HTR-8/SVneo (cell line): ENCODE measurements at places on chromosomes 12 and 14.
A peak's percentile ranks its signal among the peaks of the same experiment; 100 is the strongest.

GRCh38 chr14:90288651-90289355 lies 32.5 kb downstream of the PSMC1 start:
- DNase-seq: no peak

DNA sequence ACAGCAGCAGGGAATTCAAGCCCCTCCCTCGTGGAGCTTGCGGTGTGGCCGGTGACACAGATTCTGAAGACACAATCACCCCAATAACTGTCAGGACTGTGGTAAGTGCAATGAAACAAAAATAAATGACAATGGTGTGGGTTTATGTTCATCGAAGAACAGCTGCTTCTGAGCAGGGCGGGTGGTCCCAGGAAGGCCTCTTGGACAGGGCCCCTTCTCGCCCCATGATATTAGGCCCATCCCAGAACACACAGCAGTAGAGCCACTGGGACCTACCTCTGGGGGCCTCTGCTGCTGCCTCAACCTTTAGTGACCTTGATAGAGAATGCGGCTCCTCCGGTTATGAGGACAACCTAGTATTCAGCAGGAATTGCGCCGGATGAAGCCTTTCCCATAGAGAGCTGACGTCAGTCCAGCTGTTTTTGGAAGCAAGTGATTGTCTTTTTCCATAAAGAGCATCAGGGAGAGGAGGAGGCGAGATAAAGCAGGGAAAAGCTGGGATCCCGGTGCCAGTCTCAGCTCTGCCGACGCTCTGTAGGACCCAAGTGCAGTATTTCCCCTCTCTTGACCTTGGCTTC lies 84.1 kb upstream of the BCL11B start:
- DNase-seq: no peak

- DNase-seq: no peak
Measured at GRCh38 chr12:121088195-121088585, 44.5 kb upstream of the P2RX7 start.

- no peak for DNase-seq
Measured at GRCh38 chr12:45886685-45887084, 103.7 kb downstream of the SCAF11 start.

GRCh38 chr12:47797441-47797840 lies 22.3 kb downstream of the HDAC7 start:
- no peak for DNase-seq

DNA sequence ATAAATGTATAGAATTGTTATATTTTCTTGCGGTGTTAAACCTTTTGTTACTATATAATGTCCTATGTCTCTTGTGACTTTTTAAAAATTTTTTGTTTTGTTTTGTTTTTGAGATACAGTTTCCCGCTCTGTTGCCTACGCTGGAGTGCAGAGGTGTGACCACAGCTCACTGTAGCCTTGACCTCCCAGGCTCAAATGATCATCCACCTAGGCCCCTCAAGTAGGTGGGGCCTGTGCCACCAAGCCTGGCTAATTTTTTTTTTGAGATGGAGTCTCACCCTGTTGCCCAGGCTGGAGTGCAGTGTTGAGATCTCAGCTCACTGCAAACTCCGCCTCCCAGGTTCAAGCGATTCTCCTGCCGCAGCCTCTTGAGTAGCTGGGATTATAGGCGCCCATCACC lies 26.5 kb upstream of the RCOR1 start:
- DNase-seq: no peak

- no peak for DNase-seq
Measured at GRCh38 chr12:109563291-109564284, 9.7 kb downstream of the MMAB start.

- DNase-seq: no peak
Measured at GRCh38 chr14:66662374-66662773, 154.4 kb downstream of the GPHN start.

- peak; percentile 78 for DNase-seq
Measured at GRCh38 chr12:54378796-54379397, 5.6 kb downstream of the ZNF385A start.

GRCh38 chr14:66099931-66100330 lies 386.2 kb upstream of the CCDC196 start:
- DNase-seq: no peak

- no peak for DNase-seq
Measured at GRCh38 chr14:86802726-86803125, 1190.3 kb downstream of the GALC start.

DNA sequence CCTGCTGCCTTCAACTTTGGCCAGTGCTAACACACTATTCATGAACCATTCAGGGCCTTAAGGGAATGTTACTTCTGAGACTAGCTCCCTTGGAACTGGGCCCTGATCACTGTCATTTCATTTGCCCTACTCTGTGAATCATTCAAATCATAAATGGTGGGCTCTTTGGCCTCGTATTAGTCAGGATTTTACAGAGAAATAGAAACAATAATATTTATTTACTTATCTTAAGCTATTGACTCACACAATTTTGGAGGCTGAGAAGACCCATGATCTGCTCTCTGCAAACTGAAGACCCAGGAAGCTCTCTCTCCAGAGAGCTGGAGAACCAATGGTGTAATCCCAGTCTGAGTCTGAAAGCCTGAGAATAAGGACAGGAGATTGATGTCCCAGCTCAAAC lies 398.5 kb downstream of the LRIG3 start:
- no peak for DNase-seq

DNA sequence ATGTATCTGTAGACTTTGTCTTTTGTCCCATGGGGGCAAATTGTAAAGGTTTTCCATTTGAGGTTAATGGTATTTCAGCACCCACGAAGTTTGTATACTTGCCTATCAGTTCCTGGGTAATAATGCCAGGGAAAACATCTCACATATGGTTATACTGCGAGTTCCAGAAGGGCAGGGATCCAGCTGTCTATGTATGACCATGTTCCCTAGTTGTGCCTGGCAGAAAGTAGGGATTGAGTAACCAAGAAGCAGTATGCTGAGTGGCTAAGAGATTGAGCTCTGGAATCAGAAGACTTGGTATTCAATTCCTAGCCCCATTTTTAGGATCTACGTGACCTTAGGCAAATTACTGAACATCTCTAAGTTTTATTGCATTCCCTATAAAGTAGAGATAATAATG lies 173.2 kb upstream of the PWP1 start:
- DNase-seq: no peak

DNA sequence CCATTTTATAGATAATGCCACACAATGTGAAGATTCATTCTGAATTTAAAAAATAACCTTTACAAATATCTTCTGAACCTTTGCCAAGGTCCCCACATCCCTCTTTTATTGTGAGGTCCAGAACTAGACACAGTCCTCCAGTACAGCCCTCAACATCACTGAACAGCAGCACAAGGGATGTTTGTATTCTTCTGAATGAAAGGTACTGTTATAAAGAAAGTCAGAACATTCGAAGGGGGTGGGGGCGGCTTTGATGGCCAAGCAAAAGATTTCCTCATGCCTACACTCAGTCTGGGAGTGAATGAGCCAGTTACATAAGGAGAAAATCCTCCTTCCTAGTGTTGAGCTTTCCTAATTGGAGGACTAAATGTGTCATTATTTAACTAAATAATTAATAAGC lies 77.3 kb downstream of the PPM1A start:
- no peak for DNase-seq

DNA sequence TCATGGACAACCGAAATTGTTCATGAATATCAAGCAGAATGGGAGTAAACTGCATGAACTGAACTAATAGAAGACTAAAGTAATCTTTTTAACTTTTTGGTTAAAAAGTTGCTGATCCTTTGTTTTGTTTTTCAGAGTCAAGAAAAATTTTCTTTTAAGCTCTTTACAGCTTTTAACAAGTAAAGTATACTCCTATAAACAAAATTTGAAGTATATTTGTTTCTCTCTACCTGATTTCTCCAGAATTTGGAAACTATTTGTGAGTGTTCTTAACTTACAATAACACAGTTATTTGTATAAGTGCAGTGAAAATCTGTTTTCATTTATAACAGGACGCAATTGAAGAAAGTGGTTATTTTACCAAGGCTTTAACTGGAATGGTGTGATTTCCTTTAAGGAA lies 12.2 kb upstream of the LRRK2 start:
- no peak for DNase-seq

GRCh38 chr12:119200601-119201000 lies 21.9 kb downstream of the HSPB8 start:
- no peak for DNase-seq

- DNase-seq: no peak
Measured at GRCh38 chr12:43255522-43256111, 296.4 kb downstream of the ADAMTS20 start.

GRCh38 chr14:90739318-90740068 lies 76.7 kb downstream of the TTC7B start:
- no peak for DNase-seq

DNA sequence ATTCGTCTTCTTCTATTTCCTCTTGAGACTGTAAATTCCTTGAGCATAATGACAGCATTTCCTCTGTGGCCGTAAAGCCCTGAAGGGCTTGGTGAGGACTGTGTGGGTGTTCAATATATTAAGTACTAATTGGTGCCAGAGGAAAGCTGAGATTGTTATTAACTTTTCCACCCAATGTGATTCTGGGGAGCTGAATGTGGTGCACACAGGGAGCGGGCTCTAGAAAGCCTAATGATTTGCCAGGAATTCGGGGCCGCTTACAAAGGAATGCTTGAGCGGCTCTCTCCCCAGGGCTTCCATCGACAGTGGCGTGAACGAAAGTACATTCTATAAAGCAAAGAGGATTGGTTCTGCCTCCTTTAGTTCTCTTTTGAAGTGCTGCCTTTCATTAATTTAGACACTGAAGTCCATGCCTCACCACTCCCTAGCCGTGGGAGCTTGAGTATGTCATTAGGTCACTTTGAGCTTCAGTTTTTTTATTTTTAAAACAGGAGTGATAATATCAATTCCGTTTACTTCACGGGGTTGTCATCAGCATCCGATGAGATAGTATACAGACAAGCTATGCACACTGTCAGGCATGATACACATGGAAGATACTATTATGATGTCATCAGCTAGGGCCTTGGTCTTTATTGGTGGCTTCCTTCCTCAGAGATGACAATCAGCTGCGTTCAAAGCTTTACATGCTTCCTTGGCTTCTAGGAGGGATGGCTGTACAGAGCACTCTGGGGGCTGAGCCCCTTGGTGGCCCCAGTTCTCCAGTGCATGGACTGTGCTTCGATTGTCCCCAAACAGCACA lies 11.0 kb upstream of the GSG1 start:
- no peak for DNase-seq

- no peak for DNase-seq
Measured at GRCh38 chr12:78402366-78403134, 462.0 kb upstream of the SYT1 start.

DNA sequence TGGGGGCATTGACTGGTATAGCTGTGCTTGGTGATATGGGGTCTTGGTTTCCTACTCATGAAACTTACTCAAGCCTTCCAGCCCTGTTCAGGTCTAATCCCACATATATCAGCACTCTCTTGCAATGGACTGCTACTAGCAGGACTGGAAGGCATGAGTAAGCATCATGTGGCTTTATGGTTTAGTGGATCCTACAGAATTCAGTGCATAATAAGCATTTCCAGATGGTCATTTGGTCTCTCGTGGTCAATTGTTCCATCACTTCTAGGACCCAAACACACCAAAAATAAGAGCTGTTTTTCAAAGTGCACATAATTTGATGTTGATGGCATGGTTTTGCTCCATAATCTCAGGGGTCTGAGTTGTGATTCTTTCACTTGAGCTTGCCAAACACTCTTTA lies 114.4 kb downstream of the LMNTD1 start:
- DNase-seq: no peak

- no peak for DNase-seq
Measured at GRCh38 chr14:74582910-74583581, 29.0 kb downstream of the LTBP2 start.

GRCh38 chr12:125049093-125049458 lies 16.2 kb upstream of the AACS start:
- no peak for DNase-seq

DNA sequence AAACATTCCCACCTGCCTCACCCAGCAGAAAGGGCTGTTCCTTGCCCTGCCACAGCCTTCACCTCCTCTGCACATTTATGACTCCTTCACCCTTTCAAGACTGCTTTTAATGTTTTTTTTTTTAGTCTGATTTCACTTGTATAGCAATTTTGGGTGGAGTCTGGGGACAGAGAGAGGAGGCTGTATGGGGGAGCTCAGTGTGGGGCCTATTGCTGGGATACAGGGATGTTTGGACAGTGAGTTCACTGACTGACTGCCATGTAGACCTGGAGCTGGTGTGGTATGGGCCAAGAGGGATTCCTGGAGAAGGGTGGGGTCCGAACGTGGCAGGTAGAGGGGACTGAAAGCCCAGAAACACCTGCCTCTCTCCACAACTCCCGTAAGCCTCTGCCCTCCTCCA lies 1.9 kb upstream of the KRT85 start:
- no peak for DNase-seq

DNA sequence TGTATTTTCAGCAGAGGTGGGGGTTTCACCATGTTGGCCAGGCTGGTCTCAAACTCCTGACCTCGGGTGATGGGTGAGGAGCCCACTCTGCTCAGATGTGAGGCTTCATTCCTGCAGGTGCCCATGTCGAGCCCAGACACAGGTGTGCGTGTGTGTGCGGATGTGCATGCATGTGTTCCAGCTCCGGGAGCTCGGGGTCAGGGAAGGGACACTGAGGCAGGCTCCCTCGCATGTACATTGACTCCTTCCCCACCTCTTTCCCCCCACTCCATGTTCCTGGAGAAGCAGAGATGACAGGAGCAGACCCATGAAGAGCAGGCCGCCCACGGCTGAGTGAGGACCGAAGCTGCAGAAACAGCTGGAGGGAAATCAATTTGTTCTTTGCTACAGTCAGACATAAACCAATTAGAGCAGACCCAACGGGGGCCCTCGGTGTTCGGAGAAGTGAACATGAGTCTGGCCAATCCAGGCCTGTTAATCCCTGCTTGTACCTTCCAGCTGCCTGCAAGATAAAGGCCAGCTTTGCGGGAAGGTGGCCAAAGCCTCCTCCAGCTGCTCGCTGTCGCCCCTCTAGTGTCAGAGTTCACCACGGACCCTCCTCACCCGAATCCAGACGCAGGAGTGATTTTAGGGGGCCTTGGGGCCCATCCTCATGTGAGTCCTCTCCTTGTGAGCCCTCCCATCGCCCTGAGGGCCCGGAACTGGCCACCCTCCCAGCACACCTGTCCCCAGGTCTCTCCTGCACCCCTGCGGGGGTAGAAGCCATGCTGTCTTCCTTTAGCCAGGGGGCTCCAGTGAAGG lies 321.0 kb upstream of the RTL1 start:
- no peak for DNase-seq

DNA sequence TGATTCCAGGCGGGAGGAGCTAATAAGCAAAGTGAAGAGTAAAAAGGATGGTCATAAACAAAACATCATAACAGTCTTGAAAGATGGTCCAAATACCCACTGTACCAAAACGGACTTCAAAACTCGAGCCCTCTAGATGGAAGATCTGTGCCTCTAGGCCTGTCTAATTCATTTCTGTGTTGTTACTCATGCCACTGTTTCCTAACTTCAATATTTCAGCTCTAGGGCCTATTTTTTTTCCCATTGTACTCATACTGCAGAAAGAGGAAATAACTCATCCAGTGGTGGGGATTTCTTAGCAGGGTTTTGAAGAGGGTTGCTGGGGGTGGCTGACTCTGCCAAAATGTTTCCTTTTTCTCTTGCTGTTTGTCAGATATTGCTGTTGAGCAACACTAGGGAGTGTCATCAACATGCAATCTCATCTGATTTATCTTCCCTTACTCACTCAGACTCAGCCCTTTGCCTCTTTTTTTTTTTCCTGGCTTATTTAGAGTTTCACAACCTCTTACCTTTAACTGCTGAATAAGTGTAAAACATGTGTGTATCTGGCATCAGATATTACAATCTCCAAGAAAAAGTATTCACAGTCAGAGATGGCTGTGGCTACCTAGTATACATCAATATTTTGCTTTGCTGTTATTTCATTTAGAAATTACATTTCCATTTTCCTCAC lies 189.6 kb downstream of the DUSP6 start:
- DNase-seq: peak; percentile 56

- DNase-seq: no peak
Measured at GRCh38 chr12:92193846-92194245, 48.2 kb upstream of the BTG1 start.

GRCh38 chr12:66011731-66012130 lies 118.8 kb downstream of the LLPH start:
- no peak for DNase-seq
